HFFc6 (cell line): ENCODE measurements at places on chromosomes 7 and 10.

GRCh38 chr10:12042409-12042796 is 206 bp downstream of the UPF2 start:
- no peak for DNase-seq

GRCh38 chr10:8037941-8038894 is 16.3 kb upstream of the GATA3 start:
- no peak for DNase-seq

- no peak for DNase-seq
These were observed 21.9 kb upstream of the ECHDC3 start for GRCh38 chr10:11720260-11720741.

DNA sequence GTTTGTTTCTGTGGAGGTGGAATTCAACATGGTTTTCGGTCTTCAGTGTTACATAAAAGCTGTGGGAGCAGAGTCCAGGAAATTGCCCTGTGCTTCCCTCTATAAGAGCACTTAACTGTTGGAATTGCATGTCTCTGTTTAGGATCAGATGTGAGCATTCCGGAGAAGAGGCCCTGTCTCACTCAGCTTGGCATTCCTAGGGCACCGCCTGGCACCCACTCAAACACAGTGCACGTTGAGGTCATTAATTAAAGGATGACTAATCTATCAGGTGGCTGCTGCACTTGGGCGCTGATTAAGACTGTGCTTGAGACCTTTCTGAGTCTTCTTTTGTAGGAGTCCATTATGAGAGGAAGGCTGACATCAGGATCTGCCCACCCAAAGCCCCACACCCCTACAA is 82.8 kb upstream of the VIPR2 start:
- no peak for DNase-seq

- no peak for DNase-seq
These were observed 64.4 kb downstream of the CALML3 start for GRCh38 chr10:5589011-5589660.

DNA sequence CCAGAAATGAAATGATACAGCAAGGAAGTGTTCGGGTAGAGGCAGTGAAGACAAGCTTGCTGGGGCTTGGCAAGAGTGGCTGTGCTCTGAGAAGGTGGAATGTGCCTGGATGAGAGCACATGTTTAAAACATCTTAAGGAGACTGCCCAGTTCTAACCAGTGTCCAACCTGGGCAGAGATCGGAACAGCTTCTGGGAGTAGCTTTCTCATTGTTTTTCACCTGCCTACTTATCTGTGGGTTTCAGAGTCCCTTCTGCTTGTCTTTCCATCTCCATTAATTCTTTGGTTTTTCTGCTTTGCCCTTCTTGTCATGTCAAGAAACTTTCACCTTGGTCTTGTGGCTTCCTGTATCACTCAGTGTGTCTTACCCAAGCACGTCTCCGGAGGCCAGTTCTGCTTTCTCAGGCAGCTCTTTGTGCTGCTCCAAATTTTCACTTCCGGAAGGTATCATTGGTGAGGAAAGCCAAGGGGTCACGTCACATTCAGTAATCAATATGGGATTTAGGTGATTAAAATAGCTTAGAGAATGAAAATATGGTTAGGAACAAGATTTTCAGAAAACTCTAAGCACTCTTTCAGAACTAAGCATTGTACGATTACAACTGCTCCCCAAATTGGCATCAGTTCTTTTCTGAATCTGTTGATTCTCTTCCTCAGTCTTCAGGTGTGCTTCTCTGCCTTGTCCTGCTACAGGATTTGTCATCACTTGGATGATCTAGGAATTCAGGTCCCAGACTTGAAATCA is 5.5 kb upstream of the LAMB4 start:
- no peak for DNase-seq

GRCh38 chr7:28573651-28574301 is 161.5 kb downstream of the CREB5 start:
- no peak for DNase-seq

GRCh38 chr10:26499426-26499825 is 61.3 kb downstream of the APBB1IP start:
- no peak for DNase-seq

GRCh38 chr10:29816801-29817558 is 182.2 kb upstream of the SVIL start:
- no peak for DNase-seq

DNA sequence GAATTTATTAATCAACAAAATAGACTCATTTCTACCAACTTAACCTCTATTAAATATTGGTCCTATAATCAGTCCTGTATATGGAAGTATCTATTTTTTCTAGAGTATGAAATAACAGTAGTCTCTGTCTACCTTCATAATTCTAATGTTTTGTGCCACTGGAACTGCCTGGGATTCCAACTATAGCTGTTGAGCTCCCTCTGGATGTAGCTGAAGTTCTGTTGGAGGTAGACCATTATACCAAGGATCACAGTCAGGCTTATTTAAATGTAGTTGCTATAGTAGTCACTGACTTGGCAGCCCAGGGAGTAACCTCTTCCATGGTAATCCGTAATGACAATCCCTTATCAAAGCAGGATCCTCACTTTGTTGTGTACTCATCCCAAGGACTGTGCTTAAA is 48.5 kb upstream of the PHYHIPL start:
- DNase-seq = no peak

- DNase-seq = peak; percentile 24
These were observed 613.8 kb downstream of the PHTF2 start for GRCh38 chr7:78412216-78412858.

GRCh38 chr10:11262494-11263345 is 245.0 kb downstream of the CELF2 start:
- DNase-seq = no peak

DNA sequence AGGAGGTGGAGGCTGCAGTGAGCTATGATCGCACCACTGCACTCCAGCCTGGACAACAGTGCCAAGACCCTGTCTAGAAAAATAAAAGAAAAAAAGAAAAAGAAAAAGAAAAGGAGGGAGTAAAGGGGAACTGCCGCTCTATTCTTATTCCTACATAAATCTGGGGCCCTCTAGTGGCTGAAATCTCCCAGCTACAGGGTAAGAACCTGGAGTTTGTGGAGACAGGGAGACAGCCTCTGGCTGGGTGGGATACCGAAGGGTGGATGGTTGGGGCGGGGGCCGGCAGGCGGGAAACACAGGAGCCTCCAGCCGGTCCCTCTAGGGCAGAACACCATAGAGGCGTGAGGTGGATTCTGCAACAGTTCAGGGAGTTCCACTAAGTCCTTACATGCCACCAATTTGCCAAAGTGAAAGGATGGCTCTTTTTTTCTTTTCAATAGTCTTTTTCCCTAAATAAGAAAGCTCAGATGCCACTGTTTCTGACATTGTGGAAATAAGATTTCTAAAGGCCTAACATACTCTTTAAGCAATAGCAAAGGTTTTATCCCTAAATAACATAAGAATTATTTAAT is 117.3 kb downstream of the SVIL start:
- DNase-seq = peak; percentile 43

GRCh38 chr7:28530175-28530802 is 118.0 kb downstream of the CREB5 start:
- DNase-seq = no peak

- no peak for DNase-seq
These were observed 187.4 kb downstream of the NEBL start for GRCh38 chr10:20709708-20710107.

DNA sequence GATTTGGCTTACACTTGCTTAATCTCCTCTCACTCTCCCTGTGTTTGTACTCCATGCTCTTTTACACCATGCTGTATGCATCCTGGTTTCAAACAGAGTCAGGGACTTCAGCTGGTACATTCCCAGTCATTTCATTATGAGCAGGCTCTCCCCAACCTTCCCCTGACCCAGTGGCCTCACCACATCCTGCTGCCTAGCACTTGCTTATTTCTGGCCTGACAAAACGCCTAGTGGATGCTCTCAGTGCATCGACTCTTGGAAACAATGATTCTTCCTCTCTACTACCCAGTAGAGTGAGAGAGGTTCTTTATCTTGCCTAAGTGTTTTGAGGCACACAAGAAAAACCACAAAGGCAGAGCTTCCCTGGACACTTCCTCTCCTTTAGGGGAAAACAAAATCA is 63.4 kb downstream of the CAV1 start:
- peak; percentile 77 for DNase-seq

DNA sequence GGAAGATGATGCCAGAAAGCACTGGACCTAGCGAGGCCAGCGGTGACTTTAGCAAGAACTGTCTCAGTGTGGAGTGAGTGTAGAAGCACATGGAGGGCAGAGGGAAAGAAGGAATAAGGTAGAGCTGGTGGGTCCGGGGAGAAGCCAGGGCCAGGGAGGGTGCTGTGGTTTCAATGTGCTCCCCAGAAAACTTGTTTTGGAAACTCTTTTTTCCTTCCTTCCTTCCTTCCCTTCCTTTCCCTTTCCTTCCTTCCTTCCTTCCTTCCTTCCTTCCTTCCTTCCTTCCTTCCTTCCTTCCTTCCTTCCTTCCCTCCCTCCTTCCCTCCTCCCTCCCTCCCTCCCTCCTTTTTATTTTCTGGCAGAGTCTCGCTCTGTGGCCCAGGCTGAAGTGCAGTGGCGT is 5.5 kb upstream of the RARRES2 start:
- no peak for DNase-seq

- no peak for DNase-seq
These were observed 4.0 kb downstream of the PTEN start for GRCh38 chr10:87867453-87867852.

DNA sequence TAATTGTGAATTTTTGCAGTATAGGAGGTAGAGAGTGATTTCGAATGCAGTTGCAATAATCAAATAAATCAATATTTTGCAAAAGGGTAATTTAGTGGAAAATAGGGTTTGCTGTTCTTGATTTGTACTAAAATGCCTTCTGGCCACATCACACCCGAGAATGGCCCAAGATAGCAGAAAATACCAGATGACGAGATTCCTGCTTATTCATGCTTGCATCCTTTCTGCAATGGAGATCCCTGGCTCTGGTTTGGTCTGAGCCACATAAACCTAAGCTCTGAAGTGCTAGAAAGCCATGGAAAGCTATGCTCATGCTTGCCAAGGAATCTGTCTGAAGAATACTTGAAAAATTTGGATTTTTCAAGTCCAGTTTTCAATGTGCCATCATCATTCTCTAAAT is 634.2 kb upstream of the COBL start:
- no peak for DNase-seq

- no peak for DNase-seq
These were observed 2.8 kb downstream of the ZNF746 start for GRCh38 chr7:149494738-149495368.

DNA sequence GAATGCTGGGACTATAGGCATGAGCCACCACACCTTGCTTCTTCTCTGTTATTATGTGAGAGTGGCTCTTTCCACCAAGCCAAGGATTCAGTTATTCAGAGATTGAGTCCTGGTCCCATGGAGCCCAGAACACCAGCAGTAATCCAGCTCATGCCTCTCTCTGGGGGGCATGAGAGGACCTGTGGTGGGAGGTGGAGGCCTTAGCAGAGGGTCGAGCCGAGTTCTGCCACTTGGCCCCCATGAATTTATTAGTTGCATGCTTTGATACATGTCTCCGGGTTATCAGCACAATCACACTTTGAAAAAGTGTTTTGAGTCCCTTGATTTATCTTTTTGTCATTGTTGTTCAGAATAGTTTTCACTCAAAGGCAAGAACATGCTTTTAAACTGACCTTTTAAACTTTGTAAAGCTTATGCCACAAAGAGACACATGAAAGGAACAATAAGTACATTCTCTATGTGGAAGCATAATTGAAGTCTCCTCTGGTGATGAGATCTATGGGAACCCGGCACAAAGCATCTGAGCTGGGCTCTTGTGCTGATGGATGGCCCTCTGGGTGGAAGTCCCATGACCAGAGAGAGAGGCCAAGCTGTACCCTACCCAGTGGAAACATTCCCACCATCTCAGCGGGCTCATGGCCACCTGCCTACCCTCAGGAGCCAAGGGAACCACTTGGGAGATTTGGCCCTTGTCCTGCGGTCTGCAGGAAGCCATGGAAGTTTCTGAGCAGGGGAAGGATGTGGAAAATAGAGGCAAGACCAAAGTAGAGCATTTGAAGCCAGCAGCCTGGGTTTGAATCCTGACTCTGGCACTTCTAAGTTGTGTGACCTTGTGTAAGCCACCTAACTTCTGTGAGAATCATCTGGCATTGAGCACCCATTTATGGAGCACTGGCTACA is 53.9 kb downstream of the MINDY4 start:
- no peak for DNase-seq

- no peak for DNase-seq
These were observed 486.1 kb upstream of the COBL start for GRCh38 chr7:51802718-51803117.
